ENCODE measurements at places on chromosomes 4 and X.

- no peak for DNase-seq
Measured at GRCh38 chr4:184811526-184812198, 14.1 kb downstream of the ACSL1 start.

GRCh38 chr4:125794989-125795388 is 480.2 kb downstream of the FAT4 start:
- no peak for DNase-seq

DNA sequence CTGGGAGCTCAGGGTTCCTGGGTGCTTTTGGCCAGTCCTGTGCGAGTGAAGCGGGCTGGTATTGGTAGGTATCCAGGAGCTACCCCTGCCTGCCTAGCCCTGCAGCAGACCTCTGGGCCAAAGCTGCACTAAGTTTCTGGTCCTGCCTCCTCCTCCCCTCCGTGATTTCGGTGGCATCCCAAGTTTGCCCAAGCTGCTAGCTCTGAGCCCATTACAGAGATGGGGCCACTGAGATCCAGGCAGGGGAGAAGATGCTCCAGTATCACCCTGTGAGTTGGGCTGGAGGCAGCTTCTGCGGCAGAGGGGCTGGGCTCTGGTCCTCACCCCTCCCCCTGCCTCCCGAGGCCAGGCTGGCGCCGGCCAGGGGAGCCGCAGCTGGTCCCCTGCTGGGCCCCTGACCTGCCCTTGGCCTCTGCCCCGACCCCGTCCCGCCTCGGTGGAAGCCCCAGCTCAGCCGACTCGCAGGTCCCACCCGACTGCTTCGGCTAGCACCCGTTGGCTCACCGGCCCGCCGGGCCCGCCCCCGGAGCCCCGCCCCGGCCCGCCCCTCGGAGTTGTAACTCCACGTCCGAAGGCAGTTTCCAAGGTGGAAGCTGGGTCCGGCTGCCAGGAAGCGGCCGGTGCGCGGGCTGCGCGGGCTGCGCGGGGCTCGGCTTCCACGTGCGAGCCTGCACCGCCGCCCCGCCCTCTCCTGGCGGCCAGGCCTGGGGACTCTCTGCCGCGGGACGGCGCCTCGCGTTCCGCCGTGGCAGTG is at the start of gene DUSP9:
Gene DUSP9 (plus strand): TSS at position 584 of the 754 bp plus-strand sequence. CDS start 751 bp downstream, outside the sequence.
- no peak for DNase-seq

- no peak for DNase-seq
Measured at GRCh38 chr4:2722033-2722432, 34.1 kb downstream of the TNIP2 start.

- DNase-seq = no peak
Measured at GRCh38 chr4:170497689-170498088, 407.9 kb upstream of the AADAT start.

DNA sequence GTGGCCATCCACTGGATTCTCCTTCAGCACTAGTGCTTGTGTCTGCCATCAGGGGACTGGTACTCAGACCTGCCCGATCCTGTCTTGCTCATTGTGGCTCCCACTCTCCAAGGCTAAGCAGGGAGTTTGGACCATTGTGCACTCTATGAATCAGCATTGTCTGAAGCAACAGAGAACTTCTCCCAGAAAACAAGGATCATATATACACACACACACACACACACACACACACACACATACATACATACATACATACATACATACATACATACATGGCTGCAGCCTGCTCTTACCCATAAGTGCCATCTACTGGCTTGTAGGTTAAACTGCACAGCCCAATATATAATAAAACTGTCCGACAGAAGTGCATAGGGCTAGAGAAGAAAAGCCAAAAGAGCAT is 345.3 kb upstream of the LCORL start:
- no peak for DNase-seq

DNA sequence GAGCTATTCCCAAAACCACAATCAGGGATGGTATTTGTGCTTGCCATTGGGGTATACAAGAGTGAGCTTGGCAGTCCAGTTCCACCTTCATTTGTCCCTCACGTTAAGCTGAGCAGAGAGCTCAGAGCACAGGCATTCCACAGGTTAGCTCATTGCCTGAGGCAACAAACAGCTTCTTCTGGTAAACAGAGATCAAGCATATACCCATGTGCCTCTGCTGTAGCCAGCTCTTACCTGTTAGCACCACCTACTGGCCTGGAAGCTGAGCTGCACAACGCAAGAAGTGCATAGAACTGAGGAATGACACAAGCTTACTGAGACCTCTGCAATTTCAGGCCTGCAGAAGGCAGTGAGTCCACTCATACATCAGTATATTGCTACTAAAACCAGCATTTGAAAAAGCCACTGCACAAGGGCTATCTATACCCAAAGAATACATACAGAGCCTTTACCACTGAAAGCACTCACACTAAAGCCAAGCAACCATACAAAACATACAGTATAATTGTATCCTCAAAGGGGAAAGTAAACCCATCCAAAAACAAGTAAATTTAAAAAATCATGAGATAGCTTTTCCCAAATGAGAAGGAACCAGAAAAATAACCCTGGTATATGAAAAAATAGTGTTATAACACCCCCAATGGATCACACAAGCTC is 258.3 kb upstream of the GABRA2 start:
- no peak for DNase-seq

- no peak for DNase-seq
Measured at GRCh38 chr4:28654618-28655017, 1794.0 kb downstream of the STIM2 start.

- DNase-seq = no peak
Measured at GRCh38 chr4:38359113-38359512, 304.9 kb upstream of the KLF3 start.

DNA sequence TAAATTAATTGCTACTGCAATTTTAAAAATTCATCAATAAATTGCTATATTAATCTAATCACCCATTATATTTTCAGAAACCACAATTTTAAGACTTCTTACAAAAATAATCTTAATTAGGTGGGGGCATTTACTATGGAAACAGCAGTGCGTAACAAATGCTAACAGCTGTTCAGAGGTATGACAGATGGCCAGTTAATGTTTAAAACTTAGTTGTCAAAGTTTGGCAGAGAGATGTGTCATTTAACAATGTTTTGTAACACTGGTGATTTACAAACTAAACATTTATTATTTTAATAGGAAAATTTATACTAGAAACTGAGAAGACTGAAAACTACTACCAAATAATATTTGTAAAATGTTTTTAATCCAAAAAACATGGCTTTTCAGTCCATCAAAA is 85.2 kb upstream of the GPR34 start:
- no peak for DNase-seq

DNA sequence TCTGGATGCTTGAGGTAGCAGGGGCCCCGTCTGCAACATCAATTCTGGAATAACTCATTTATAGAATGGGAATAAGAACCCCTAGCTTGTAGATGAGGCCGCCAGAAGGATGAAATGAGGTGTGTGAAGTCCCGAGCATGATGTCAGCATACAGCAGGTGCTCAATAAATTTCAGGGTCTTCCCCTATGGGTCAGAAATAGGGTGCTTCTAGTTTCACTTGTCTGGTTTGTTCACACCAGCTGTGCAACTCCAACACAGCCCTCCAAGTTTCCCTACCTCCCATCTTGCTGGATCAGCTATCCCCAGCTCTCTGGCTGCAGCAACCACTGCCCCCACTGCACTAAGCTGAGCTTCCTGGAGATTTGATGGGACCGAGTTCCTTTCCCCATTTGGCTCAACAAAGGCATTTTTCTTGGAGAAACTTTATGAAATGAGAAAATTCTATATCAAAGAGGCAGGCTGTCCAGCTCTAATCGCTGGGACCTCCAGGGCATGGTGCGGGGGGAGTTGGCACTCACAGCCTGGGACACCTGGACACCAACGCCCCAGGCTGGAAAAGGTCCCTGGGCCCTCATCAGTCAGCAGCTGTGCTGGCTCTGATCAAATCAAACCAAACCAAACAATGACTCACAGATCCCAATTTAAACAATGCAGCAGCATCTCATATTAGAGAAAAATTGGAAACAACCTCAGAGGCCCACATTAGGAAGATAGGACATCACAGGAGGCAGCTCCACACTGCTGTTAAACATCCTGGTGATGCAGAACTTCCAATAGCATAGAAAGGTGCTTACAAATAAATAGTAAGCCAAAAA is 13.3 kb downstream of the SLC2A9 start:
- no peak for DNase-seq

DNA sequence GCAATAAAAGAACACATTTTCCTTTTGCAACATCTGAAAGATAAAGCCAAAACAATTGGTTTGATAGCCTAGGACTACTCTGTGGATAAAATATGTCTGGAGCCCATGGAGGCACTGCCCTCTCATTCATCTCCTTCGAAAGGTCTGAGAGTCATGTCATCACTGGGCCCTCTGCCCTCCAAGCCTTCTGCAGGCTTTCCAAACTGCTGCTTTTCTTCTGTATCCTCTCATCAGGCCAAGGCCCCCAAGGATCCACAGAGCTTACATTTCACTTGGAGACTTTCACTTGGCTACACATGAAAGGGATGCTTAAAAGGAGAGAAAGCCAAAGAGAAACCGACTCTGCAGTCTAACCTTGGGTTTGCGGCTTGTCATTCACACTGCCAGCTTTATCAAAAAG is 109.9 kb downstream of the SH3RF1 start:
- DNase-seq = no peak
